ENCODE measurements at places on chromosomes 12 and 14.

DNA sequence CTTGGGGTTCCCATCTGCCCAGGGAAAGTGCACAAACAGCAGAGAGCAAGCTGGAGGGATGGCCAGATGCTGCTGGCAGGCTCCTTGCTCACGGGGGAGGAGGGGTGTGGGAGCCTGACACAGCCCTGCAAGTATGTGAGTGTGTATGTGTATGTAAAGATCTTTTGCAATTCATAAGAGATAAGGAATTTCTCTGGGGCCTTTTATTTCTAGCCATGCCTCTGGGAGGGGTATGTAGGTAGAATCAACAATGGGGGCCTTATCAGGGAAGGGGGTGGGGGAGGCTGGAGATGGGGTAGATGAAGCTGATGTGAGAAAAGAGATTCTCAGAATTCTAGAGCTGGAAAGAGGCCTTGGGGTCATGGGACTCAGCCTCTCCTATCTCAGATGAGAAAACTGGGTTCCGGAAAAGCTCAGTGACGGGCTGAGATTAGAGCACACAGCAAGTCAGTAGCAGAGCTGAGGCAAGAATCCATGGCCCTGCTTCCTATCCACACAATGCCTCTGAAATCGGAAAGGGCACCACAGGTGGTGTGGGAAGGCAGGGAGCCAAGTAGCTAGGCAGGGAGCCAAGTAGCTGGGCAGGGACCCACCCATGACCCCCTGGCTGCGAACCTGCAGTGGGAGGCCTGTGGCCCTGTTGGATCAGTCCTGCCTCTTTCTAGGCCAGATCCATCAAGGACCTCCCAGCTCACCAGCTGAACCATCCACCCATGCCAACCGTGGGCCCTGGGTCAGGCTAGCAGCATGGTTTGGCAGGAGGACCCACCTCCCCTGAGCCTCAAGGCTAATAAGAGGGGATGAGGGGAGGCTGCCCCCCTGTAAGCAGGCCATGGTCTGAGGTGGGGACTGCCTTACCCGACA is 54.7 kb downstream of the PLEKHG3 start:
- DNase-seq: no peak

DNA sequence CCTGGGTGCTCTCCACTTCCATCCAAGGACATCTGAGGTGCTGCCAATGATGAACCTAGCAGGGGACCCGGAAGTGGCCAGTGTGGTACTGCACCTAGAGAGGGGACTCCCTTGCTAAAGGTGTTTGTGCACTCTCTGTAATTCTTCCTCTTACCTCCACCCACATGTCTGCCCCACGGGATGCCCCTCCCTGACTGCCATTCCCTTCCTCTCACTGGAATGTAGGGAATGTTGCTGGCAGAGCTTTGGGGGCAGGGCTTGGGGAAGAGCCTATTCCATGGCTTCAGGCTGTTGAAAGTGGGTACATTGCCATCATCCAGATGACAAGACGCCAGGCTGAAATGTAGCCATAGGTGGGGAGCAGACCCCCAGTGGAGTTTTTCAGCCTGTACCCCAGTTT is 153.2 kb downstream of the SMOC1 start:
- no peak for DNase-seq

GRCh38 chr12:118850244-118850825 is 131.0 kb upstream of the SRRM4 start:
- peak; percentile 56 for DNase-seq

DNA sequence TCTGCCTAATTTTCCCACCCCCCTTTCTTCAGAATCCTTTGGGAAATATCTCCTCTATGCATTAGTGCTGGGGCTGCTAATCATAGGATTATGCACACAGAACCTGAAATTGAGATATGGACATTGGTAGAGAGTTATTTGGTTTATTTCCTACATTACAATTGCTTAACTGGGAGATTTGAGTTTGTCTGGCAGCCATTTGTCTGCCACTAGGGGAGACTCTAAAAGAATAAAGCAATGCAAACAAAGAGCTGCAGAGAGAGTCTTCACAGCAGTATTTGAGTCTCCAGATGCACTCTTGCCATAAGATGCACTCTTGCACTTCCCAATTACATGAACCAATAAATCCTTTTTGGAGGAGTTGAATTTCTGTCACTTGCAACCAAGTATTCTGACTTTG is 12.0 kb upstream of the PCNX4 start:
- DNase-seq: no peak

DNA sequence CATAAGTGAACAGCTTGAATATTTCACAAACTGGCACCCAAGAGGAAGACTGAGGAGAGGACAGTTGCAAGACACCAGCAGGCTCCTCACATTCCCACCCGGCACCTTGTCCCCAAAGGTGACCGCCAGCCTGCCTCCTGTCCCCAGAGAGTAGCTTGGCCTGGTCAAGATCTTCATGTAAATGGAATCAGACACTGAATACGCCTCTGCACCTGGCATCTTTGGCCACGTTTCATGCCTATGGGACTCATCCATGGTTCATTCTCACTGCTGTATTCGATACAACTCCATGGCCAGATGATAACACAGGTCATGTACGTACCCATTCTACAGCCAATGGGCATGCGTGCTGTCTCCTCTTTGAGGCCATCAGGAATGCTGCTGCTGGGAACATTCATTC is 60.8 kb downstream of the ITPK1 start:
- DNase-seq: no peak

GRCh38 chr12:70732287-70732686 is 95.1 kb upstream of the PTPRB start:
- DNase-seq: no peak

- no peak for DNase-seq
Observed at GRCh38 chr14:89534902-89535685, 118.1 kb upstream of the FOXN3 start.

GRCh38 chr12:107537464-107538119 is 148.0 kb upstream of the PWP1 start:
- DNase-seq: peak; percentile 39

DNA sequence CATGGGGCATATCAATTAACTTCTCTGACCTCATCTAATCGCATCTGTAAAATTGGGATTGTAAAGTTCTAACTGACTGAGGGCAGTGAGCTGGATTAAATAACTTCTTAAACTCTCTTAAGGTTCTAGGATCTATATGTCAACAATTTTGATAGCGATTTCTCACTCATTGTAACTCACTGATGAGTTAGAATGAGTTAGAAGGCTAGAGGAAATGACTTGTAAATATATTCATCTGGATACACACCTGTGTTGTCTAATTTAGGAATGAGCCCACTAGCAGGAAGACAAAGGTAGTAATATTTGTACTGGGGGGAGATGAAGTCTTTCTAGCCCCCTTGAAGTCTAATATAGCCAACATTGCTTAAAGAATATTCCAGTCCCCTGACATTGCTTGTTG is 46.3 kb upstream of the CERS5 start:
- DNase-seq: no peak

DNA sequence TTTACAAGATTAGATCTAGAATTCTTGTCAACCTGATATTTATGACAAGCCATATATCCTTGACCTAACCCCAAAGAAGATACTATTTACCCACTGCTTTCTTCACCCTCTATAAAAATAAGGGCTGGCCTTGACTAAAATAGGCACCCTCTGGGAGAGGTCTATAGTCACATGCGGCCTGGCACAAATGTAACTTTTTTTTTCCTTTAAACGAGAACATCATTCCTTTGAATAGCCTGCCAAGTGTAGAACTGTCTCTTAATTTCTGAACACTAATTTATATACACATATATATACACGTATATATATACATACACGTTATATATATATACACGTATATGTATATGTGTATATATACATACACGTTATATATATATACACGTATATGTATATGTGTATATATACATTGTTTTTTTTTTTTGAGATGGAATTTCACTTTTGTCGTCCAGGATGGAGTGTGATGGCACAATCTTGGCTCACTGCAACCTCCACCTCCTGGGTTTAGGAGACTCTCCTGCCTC is 18.6 kb downstream of the PPTC7 start:
- DNase-seq: no peak
